Activated CD8-positive, alpha-beta T cell treated with anti-CD3 and anti-CD28 coated beads, Interleukin-2, amount 10 ng/mL, durations not matched to agents 7 days and 5 days (primary cell): ENCODE measurements at places on chromosomes 1 and 21.

DNA sequence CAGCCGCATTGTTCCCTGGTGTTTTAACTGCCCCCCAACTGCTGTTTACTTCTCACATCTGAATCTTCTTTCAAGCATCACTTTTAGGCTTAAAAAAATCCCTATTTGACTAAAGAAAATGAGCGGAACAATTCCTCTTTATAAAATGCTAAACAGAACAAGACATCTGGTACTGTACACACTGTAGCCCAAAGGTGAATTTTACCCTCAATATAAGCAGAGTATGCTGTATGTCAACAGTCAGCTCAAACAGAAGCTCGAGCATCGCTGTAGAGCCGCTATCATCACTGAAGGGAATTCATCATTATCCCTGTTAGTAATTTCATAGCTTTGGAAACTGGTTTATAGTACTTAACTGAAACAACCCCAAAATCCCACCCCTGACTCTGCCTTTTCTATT lies 85.3 kb downstream of the LRRC8D start:
- H3K4me3 ChIP-seq = no peak overlapping the region
- H3K4me1 ChIP-seq = peaks cover 29% of the 10 kb centered on the region
- H3K27me3 ChIP-seq = no peaks in the 10 kb centered on the region
- H3K27ac ChIP-seq = no peak overlapping the region
- no peak for DNase-seq
- peaks cover 17% of the 10 kb centered on the region for H3K36me3 ChIP-seq

DNA sequence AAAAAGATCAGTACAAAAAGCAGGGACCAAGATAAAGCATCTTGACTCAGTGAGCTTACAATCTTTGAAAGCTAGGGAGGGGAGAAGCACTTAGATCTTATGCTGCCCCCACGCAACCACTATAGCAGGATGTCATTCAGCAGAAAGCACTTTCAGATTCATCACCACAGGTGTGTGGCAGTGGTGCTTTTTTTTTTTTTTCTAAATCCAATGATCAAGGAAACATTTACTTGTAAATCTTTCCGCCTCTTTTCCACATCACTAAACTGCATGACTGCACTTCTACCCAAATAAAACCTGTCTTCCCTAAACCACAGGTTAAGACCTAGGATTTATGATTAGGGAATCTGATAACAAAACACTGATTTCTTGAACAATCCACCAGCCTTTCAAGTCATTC lies 154.8 kb downstream of the SLC45A1 start:
- H3K27me3 ChIP-seq = no peaks in the 10 kb centered on the region
- peak; percentile 69 for DNase-seq
- H3K27ac ChIP-seq = peak overlapping the region; percentile 37
- peaks cover 1% of the 10 kb centered on the region for H3K36me3 ChIP-seq

DNA sequence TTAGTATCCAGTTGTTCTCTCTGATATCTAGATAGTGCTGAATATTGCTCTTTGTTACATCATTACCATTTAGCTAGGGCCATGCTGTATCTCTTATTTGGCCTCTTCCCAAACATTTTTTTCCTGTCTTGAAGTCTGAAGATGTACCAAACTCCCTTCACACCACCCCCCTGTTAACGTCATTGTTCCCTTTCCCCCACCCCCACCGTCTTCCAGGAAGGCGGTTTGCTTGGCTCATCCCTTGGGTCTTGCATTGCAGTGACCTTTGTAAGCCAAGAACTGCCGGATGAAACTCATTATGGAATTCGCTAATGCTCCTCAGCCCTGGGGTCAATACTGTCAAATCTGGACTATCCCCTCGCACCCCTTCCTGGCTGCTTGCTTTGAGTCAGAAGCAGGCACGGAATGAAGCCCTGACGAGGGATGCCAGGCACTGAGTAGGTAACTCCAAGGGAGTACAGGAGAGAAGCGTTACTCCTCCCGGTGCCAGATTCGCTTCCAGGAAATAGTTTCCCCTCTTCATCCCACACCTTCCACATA lies 283.1 kb downstream of the TM2D1 start:
- DNase-seq = no peak
- H3K27me3 ChIP-seq = peaks cover 4% of the 10 kb centered on the region
- H3K36me3 ChIP-seq = no peaks in the 10 kb centered on the region
- no peak overlapping the region for H3K4me3 ChIP-seq

GRCh38 chr1:67688526-67689219 lies 3.7 kb downstream of the GADD45A start:
- peaks cover 42% of the 10 kb centered on the region for H3K36me3 ChIP-seq
- peaks cover 33% of the 10 kb centered on the region for H3K4me1 ChIP-seq
- peak overlapping the region; percentile 7 for H3K4me3 ChIP-seq
- DNase-seq = peak; percentile 19
- no peaks in the 10 kb centered on the region for H3K27me3 ChIP-seq
- peak overlapping the region; percentile 50 for H3K27ac ChIP-seq

GRCh38 chr1:217331698-217332097 lies 299.2 kb downstream of the GPATCH2 start:
- H3K36me3 ChIP-seq = no peaks in the 10 kb centered on the region
- H3K4me3 ChIP-seq = no peak overlapping the region
- H3K27ac ChIP-seq = no peak overlapping the region
- H3K4me1 ChIP-seq = no peaks in the 10 kb centered on the region
- no peak for DNase-seq
